Stimulated activated CD8-positive, alpha-beta memory T cell treated with anti-CD3 and anti-CD28 coated beads, Interleukin-15, amount 100 ng/mL, for 24 hours (primary cell): ENCODE measurements at places on chromosomes 12 and 14.

DNA sequence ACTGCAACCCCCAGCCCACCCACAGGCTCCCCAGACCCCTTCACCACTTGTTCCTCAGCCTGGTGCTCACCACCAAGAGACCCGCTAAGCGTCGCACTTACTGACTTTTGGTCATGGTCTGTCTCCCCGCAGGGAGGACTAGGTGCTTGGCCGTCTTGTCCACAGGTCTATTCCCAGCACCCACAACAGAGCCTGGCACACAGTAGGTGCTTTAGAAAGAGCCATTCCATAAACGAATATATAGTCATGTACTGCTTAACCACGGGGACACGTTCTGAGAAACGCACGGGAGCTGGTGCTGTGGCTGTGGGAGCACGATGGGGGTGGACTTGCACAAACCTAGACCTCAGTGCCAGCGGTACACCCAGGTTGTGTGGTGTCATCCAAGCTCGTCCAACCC, 34.0 kb downstream of the NCOR2 start:
- DNase-seq = no peak

- DNase-seq = no peak
Observed at GRCh38 chr12:92465786-92466295, 236.9 kb upstream of the PLEKHG7 start.

DNA sequence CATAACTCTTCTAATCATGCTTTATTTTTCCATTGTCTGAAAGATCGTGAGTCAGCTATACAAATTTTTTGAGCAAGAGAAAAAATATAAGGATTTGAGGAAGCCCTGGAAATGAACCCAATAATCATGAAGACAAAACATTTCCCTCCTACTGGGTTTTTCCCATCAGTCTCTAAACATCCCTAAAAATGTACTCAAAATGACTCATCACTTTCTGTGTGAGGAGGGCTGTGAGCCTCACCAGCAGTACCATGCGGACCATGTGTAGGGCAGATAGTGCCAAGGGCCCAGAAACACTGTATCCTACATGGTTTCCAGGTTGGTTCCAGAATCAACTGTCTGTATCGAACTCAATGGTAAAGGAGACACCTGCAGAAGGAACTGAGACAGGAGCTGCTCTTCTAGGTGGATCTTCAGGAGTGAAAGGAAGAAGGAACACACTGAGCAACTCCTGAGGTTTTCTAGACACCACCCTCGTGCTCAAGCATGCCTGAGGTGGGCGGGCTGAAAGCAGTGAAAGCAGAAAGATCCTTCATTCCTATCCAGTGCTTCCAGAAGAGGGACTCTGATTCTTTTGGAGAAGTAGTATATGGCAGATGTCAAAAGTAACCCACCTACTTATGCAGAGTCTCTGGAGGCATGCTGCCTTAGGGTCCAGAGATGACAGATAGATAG, 48.6 kb upstream of the RHOJ start:
- DNase-seq = no peak

GRCh38 chr14:52153939-52154338, 85.1 kb upstream of the NID2 start:
- DNase-seq = no peak

DNA sequence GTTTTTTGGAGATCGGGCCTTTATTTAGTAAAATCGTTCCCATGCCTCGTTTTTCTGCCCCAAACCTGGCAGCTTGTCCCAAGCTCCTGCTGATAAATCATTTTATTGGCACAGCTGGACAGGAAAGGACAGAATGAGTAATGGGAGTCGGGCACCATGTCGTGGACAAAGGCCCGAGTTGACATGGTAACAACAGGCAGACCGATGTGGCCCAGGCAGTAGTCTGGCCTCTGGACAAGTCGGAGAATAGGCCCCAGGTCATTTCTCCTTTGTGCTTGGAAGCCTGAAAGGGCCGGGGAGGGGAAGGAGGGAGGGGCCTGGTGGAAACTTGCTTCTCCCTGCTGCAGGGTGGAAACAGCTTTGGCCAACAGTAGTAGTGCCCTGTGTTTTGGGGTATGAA, 234.9 kb downstream of the SUDS3 start:
- no peak for DNase-seq
